ENCODE measurements at places on chromosomes 12 and 14.

DNA sequence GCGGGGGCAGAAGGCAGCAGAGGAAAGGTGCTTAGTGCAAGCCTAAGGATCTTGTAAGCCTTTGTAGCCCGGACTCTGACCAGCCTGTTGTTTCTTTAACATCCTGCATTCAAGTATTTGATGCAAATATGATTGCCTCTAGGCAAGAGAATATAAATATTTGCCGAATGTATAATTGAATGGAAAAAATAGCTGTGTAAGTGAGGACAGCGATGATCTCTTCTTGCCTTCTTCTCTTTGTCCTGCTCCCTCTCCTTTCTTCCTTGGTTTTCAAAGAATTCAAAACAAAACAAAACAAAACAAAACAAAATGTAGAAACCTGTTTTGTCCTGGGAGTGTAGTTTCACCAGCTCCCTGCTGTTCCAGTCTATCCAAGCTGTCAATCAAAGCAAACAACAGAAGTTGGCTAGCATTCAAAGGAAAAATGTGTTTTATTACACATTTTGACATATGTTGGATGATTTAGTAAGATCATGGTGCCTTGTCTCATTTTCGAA is 74.9 kb upstream of the CPM start:
- peak; percentile 10 for DNase-seq

- DNase-seq: peak; percentile 5
Measured at GRCh38 chr12:22518060-22518719, 26.2 kb downstream of the C2CD5 start.

GRCh38 chr14:33390335-33390734 is 451.7 kb downstream of the NPAS3 start:
- DNase-seq: peak; percentile 9

DNA sequence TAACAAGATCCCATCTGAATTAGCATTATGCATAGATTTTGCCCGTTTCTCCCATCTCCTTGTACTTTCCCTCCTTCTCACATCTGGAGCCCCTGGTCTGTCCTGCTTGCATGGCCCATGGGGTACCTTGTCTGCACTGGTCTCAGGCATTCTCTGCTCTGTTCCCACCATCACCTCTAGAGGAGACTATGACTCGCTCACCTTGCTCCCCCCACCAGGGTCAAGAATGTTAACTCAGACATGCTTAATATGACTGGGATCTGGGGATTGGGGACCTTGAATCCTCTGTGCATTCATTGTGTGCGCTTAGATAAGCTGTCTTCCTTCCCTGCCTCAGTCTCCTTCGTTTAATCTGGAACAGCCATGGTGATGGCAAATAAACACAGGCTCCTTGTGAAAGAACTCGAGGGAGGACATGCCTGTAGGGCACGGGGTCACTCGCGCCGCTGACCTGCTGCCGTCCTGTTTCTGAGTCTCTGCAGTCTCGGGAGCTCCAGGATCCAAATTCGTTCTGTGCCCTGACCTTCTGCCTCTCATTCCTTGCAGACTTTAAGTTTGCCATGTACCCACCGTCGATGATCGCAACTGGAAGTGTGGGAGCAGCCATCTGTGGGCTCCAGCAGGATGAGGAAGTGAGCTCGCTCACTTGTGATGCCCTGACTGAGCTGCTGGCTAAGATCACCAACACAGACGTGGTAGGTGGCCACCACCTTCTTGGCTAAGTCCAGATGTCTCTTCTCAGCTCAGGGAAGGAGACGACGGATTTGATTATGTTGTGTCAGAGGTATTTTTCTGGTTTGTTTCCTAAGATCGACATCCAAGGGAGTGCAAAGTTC is 15.0 kb downstream of the CCND2 start:
- DNase-seq: no peak

- no peak for DNase-seq
Measured at GRCh38 chr12:31016057-31016456, 57.6 kb upstream of the DDX11 start.

- DNase-seq: no peak
Measured at GRCh38 chr14:97120611-97121031, 323.4 kb downstream of the VRK1 start.

DNA sequence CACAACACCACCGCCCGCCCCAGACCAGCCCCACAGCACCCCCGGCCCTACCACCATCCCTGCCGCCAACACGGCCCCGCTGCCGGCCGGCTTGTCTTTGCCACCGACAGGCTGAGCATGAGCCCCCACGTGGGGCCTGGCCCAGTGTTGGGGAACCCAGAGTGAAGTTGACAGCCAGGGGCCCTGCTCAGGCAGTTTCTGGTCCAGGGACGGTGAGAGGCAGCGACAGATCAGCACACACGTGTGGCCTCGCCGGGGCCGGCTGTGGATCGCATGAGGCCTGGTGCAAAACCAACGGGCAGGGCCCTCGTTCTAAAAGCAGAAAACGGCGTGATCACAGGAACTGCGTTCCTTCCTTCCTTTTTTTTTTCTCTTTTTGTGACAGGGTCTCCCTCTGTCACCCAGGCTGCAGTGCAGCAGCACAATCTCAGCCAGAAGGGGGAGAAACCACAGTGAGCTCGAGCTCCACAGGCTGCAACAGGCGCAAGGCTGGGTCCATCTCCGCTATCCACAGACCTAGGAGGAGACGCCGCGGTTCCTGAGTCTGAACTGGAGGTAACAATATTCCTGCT is 50.5 kb upstream of the FBRSL1 start:
- no peak for DNase-seq

GRCh38 chr14:75123991-75124390 is 2.9 kb downstream of the NEK9 start:
- DNase-seq: peak; percentile 21

- no peak for DNase-seq
Measured at GRCh38 chr12:8647968-8648367, 14.7 kb downstream of the MFAP5 start.

- DNase-seq: no peak
Measured at GRCh38 chr12:66934302-66935062, 255.6 kb upstream of the GRIP1 start.

DNA sequence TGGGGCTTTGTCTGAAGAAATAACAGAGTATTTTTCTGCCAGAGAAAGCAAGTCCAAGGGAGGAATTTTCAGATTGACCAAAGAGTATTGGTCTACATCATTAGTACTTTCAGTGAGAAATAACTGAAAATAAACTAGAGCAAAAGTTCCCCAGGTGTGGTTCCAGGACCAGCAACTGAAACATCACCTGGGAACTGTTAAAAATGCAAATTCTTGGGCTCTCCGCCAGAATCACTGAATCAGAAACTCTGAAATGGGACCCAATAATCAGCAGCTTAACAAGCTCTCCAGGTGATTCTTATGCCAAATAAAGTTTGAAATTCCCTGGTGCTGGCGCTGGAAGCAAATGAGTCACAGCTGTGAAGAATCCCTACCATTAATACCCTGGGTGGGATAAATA is 52.1 kb downstream of the EIF2S3B start:
- DNase-seq: no peak

DNA sequence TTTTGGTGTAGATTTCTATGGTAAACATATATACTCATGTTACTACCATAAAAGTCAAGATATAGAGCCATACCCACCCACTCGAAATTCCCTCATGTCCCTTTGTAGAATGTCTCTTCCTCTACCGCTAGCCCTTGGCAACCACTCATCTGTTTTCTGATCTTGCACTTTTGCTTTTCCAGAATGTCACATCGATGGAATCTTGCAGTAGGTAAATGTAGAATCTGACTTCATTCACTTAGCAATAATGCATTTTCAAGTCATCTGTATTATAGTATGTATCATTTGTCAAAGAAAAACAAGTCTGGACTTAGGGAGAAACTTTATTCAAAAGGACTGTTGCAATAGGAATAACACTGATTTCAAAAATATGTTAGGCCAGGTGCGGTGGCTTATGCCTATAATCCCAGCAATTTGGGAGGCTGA is 19.3 kb upstream of the CLEC2D start:
- DNase-seq: no peak

- no peak for DNase-seq
Measured at GRCh38 chr14:73770977-73771847, 57.0 kb upstream of the PNMA1 start.

GRCh38 chr14:24377657-24378056 is 9.7 kb downstream of the NFATC4 start:
- DNase-seq: peak; percentile 15

- DNase-seq: no peak
Measured at GRCh38 chr14:34833549-34834523, 41.3 kb downstream of the BAZ1A start.

- no peak for DNase-seq
Measured at GRCh38 chr14:75459099-75459741, 31.4 kb downstream of the JDP2 start.

GRCh38 chr12:75872762-75873161 is 158.8 kb downstream of the PHLDA1 start:
- no peak for DNase-seq

DNA sequence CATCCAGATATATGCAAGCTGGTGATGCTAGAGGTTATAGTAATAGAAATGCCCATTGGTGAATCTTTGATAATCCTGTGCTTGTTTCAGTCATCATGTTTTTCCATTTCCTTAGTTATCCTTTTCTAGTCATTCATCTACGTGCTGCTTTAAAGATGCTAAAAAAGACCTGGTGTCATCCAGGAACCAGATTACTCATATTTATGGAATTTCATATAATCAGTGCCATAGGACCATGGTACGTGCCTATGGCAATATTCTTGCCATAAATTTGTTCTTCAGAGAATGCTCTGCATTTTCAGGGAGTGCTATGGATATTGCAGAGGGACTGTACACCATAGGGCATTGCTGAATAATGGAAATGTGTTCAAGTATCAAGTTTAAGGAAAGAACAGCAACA is 267.3 kb downstream of the AKAP6 start:
- DNase-seq: no peak

GRCh38 chr14:81436296-81437138 is 36.4 kb upstream of the STON2 start:
- peak; percentile 58 for DNase-seq

DNA sequence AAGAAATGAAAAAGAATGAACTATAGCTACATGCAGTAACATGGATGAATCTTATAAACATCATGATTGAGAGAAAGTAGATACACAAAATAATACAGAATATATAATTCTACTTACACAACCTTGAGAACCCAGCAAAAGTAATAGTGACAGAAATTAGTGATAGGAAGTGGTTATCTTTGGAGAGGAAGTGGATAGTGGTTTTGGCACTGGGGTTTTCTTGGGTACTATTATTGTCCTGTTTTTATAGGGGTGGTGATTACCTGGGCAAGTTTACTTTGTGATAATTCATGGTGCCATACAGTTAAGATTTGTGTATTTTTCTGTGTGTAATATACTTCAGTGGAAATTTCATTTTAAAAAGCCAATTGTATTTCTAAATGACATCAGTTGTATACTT is 352.7 kb downstream of the AEBP2 start:
- DNase-seq: no peak
